Stimulated activated effector memory CD8-positive, alpha-beta T cell treated with anti-CD3 and anti-CD28 coated beads, Interleukin-12 subunit alpha, Interleukin-12 subunit beta, amount 100 ng/mL, for 72 hours (primary cell): ENCODE measurements at places on chromosomes 3 and 15.
A peak's percentile ranks its signal among the peaks of the same experiment; 100 is the strongest.

- DNase-seq: peak; percentile 66
These were observed 45.0 kb downstream of the TNK2 start for GRCh38 chr3:195863121-195864061.

GRCh38 chr3:57464801-57465200 is 79.3 kb downstream of the DNAH12 start:
- DNase-seq: no peak

DNA sequence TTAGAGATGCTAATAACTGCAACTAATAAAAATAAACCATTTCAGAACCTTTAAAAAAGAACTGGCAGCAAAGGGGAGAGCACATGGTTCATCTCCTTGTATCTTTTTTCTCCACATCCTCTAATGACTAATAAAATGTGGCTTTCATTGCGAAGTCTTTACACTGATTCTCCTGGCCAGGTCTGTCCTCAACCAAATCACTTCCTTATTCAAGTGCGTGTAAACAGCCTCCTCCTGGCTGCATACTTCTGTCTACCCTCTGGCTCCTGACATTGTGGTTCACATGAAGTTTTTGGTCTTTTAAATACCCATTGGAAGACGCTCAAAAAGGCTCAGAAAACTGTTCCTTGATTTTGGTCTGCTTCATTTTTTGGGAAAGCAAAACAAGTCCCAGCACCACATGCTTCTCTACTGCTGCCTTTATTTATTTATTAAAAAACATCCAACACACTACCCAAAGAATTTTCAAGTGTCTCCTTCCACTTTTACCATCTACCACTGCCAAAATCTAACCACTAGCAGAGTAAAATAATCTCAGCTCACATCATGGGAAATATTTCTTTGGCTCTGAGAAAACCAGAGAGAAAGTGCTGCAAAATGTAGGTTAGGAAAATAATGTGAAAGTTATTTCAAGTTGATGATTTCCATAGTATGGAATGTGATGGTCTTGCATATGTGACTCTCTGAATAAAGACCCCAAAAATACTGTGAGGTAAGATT is 85.1 kb downstream of the EFL1 start:
- DNase-seq: no peak

DNA sequence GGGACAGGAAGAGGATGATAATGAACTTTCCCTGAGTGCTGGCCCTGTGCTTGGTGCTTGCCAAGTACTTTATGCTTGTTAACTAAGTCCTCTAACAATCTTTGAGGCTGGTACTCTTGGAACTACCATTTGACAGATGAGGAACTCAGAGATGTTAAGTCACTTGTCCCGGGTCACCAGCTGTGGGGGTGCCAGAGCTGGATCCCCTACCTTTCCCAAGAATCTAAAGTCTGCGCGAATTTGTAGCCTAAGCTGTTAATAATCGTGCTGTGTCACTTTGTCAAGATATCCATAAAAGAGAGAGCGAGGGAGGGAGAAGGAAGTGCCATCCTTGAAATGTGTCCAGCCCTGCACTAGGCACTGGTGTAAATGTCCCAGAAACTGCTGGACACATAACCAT is 19.0 kb upstream of the ACOX2 start:
- no peak for DNase-seq

DNA sequence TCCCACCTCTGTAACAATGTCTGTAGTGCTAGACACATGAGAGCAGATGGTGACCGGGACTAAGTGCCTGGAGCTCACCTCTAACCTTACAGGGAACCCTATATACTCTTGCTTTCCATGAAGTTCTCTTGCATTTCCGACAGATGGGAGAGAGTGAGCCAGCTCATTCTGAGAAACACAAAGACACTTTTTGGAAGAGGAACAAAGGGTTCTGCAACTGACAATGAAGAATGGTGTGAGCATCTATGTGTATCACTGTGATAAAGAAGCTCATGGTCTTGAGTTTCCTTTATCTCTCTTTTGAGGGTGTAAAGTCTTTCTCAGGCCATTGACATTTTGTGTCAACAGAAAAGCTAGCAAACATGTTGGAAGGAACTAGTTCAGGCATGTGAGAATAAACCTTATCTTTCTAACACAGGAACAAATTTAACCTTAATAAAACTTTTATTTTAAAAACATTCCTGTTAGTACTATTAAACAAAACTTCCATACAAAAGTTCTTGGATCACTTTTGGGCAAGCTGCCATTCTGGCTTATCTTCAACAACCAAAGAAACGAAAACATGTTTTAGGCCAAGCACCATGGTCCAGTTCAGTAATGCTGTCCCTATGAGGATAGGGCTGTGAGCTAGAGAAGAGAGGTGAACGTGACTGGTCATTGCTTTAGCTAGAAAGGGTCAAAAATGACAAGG is 142.7 kb downstream of the THRB start:
- DNase-seq: no peak

DNA sequence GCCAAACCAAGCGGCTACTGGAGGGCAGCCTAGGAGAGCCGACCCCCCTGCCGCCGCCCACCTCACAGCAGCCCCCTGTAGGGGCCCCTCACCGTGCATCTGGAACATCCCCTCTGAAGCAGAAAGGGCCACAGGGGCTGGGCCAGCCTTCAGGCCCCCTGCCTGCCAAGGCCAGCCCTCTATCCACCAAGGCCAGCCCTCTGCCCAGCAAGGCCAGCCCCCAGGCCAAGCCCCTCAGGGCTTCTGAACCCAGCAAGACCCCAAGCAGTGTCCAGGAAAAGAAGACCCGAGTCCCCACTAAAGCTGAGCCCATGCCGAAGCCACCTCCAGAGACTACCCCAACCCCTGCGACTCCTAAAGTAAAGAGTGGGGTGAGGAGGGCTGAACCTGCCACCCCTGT is 23.5 kb upstream of the APEH start:
- DNase-seq: no peak

- DNase-seq: no peak
These were observed 8.5 kb upstream of the P2RY1 start for GRCh38 chr3:152826476-152826875.

DNA sequence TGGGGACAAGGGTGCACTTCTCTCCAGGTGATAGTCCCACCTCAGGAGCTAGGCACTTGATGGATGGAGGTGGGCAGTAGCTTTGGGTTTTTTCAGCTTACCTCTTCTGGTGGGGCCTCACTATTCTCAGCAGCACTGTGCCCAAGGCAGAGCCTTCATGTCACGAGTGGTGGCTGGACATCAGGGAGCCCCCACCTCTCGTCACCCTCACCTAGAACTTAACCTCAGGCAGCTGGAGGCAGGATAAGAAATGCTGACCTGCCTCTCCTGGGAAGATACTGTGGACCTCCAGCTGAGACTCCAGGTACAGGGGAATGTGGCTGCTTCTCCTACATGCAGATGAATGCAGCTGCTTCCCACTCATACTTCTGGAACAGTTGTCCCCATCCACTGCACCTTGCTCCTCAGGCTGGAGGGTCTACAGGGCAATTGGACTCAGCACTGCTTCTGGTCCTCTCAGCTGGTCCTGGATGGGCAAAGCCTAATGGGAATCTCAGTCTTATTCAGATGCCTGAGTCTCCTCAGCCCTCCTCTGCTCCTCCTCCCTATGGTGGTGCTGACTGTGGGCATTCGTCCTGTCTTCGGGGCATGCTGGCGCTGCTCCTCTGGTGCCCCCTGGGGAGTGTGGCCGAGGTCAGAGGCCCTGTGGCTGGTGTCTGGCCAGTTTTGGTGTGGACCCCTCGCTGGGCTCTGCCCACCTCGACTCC is 129.9 kb downstream of the KLF13 start:
- DNase-seq: no peak

GRCh38 chr3:11803977-11804892 is 42.5 kb downstream of the TAMM41 start:
- DNase-seq: peak; percentile 52

- DNase-seq: no peak
These were observed 46.2 kb downstream of the OSBPL10 start for GRCh38 chr3:31934866-31935265.

- DNase-seq: no peak
These were observed 45.5 kb downstream of the NBEAL2 start for GRCh38 chr3:47024932-47025331.

DNA sequence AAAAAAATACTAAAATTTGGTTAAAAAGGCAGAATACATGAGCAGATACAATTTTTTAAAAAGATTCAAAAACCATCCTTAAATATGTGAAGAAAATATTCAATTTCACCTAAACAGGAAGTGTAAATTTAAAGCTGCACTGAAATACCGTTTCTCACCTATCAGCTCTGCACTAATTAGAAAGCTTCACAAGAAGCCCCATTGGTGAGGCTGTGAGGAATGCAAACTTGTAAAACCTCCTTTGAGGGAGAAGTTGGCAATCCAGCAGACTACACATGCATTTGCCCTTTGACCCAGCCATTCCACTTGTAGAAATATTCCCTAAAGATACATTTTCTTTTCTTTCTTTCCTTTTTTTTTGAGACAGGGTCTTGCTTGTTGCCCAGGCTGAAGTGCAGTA is 18.8 kb downstream of the BLM start:
- no peak for DNase-seq

DNA sequence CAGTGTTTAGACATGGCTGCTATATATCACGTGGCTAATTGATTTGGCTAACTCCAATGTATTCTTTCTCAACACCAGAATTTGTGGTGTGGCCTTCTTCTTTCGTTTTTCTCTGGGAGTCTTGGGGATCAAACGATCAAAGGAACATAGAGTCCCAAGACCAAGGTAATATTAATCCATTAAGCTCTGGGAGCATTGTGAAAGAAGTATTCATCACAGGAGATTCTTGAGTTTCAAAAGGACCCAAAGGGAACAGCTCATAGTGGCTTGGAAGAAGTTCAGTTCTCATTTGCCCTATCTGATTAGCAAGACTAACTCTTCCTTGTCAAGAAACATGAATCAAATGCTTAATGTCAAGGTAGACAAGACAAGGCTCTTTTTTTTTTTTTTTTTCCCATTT is 32.9 kb upstream of the TICRR start:
- no peak for DNase-seq

DNA sequence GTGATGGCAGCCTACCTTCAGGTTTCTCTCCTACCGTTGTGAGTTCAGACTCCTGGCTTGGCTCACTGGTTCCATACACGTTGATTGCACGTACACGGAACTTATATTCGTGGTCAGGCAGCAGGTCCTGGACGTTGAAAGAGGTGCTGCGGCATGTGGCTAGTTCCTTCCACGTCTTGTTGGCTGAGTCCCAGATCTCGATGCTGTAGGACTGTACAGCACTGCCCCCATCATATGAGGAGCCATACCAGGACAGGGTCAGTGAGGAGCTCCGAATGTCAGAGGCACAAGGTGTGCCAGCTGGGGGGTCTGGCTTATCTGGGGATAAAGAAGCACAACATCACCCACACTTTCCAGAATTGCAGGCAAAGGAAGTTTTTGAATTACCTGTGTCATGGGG is 72.3 kb upstream of the HACD2 start:
- no peak for DNase-seq

DNA sequence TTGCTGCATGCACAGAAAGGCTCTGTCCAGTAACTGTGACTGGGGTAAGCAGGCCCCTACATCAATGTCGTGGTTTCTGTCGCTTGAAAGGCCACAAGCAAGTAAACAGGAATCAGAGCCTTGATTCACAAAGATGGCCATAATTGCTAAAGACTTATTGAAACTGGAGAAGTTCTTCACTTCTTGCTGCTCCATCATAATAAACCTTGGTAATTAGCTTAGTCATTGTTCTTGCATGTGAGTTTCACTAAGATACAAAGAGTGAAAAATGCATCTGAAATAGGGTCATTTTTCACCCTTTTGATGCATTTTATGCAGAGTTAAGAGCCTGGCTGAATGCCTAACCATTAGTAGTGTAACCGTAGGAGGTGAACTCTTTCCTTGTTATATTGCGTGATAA is 3.2 kb downstream of the SEMA6D start:
- DNase-seq: no peak

- DNase-seq: no peak
These were observed 98.8 kb downstream of the ARPP21 start for GRCh38 chr3:35737934-35738706.

DNA sequence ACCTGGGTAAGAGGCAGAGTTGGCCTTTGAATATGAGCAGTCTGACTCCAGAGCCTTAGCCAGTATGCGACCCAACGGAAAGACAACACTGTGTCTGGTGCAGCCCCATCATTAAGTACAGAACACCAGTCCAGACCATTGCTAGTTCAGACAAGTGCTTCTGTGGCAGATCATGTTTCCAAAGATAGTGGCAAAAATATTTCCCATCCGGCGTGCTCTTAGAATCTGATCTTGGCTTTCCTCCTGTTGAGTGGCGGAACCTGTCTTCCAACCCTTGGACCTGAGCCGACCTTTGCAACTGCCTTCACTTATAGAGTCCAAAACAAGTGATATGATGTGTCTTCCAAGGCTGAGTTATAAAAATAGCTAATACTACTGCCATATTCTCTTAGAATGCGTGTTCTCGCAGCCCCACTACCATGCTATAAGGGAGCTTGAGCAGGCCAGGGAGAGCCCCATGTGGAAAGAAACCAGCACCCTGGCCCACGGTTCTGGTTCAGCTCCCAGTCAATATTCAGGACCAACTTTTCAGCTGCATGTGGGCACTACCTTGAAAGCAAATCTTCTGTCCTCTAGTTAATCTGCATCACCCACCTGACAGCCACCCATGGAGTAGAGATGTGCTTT is 322.4 kb upstream of the SLCO3A1 start:
- no peak for DNase-seq

DNA sequence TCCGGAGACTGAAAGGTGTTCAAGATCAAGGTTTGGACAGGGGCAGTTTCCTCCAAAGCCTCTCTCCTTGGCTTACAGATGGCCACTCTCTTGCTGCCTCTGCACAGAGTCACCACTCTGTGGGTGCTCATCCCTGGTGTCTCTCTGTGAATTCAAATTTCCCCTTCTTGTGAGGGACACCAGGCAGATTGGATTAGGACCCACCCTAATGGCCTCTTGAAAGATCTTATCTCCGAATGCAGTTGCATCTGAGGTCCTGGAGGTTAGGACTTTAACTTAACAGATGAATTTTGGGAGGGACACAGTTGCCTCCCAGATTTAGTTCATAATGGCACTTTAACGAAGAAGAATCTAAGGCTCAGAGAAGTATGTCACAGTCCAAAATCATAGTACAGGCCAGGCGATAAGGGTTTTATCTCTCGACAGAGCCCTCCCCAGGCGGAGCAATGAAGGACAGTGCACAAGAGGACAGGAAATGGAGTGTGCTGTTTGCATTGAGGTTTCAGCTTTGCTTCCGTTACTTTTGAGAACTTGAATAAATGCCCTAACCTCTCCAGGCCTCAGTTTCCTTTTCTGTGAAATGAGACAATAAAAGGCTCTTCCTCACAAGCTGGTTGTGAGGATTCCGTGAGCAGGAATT is 38.9 kb upstream of the KIF23 start:
- no peak for DNase-seq

DNA sequence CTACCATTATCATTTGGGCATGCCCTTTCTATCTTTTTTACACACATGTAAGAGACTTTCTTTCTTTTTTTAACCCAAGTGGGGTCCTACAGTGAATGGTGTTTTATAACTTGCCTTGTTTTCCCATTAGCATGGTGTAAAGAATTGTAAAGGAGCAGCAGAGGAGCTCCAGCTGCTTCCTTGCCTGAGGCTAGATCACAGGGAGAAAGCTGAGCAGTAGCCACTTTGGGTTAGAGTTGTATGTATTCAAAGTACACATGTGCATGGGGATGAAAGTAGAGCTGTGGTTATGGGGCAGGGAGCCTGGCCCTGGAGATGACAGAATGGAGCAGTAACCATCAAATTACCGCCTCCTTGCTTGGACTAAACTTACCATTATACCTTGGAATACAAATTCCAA is 231.1 kb upstream of the PDZRN3 start:
- DNase-seq: no peak
